ENCODE measurements at places on chromosomes 6 and 20. TPM values are rescaled to one million over a fixed set of nuclear protein-coding genes. Genes with fewer than 3 reads are reported as not detected.

Gene KIF13A
- 145 TPM for total RNA-seq

Gene SULF2
- 39.7 TPM for total RNA-seq

Gene FAM83D
- 0.62 TPM for total RNA-seq

Gene RSPH9
- 0.24 TPM for total RNA-seq

Gene APCDD1L
- 1.4 TPM for total RNA-seq

Gene C20orf96
- total RNA-seq = 3.7 TPM

Gene RIPOR2
- total RNA-seq = 11.2 TPM

Gene CDH22
- total RNA-seq = 0.83 TPM

Gene PSMB1
- total RNA-seq = 150 TPM

Gene ANGPT4
- total RNA-seq = not detected

Gene CALHM5
- total RNA-seq = 1.7 TPM

Gene TMC2
- not detected for total RNA-seq

Gene SIRPB1
- 0.92 TPM for total RNA-seq

Gene ADRM1
- 79.9 TPM for total RNA-seq

Gene FNDC11
- not detected for total RNA-seq

Gene CDH4
- not detected for total RNA-seq

Gene ZNF337
- 9.3 TPM for total RNA-seq

Gene RIMS4
- 0.27 TPM for total RNA-seq

Gene MUCL3
- not detected for total RNA-seq

Gene SMAP1
- total RNA-seq = 32.5 TPM

Gene SLC24A3
- 0.86 TPM for total RNA-seq

Gene C4A
- 131 TPM for total RNA-seq

Gene SOBP
- 28.7 TPM for total RNA-seq

Gene LRRN4
- 0.11 TPM for total RNA-seq

Gene C20orf141
- total RNA-seq = not detected

Gene OARD1
- 15.4 TPM for total RNA-seq

Gene RTEL1
- total RNA-seq = 10.5 TPM

Gene SPATA25
- total RNA-seq = 3.3 TPM

Gene KIF25
- total RNA-seq = 0.24 TPM

Gene OR2B6
- total RNA-seq = not detected

Gene SMOC2
- 37.2 TPM for total RNA-seq

Gene PDE7B
- total RNA-seq = 4.4 TPM

Gene TGM6
- not detected for total RNA-seq

Gene FBXL4
- 12.8 TPM for total RNA-seq

Gene PACRG
- total RNA-seq = 14.1 TPM

Gene NKX2-2
- 0.11 TPM for total RNA-seq

Gene ASCC3
- total RNA-seq = 24.4 TPM

Gene BNIP5
- total RNA-seq = not detected

Gene FERMT1
- 0.54 TPM for total RNA-seq

Gene PEX3
- total RNA-seq = 23.1 TPM

Gene SOX18
- 67.0 TPM for total RNA-seq

Gene PRSS35
- 0.83 TPM for total RNA-seq

Gene PSORS1C2
- not detected for total RNA-seq

Gene IPCEF1
- total RNA-seq = 5.0 TPM

Gene KHDC1L
- not detected for total RNA-seq

Gene HSD17B8
- total RNA-seq = 9.9 TPM

Gene MAS1
- total RNA-seq = 0.03 TPM

Gene HIVEP2
- 25.7 TPM for total RNA-seq

Gene HDDC2
- 88.8 TPM for total RNA-seq

Gene TNF
- total RNA-seq = 0.38 TPM

Gene RRAGD
- 90.5 TPM for total RNA-seq

Gene IRAK1BP1
- total RNA-seq = 2.1 TPM

Gene DPPA5
- total RNA-seq = not detected

Gene FAM83B
- total RNA-seq = 0.11 TPM

Gene MRPL14
- 36.7 TPM for total RNA-seq

Gene NFYA
- 12.9 TPM for total RNA-seq

Gene WASF1
- total RNA-seq = 0.78 TPM

Gene CCN6
- total RNA-seq = not detected

Measured in cardiac septum (tissue), 1 donor.